ENCODE measurements at places on chromosomes 11 and 22.

DNA sequence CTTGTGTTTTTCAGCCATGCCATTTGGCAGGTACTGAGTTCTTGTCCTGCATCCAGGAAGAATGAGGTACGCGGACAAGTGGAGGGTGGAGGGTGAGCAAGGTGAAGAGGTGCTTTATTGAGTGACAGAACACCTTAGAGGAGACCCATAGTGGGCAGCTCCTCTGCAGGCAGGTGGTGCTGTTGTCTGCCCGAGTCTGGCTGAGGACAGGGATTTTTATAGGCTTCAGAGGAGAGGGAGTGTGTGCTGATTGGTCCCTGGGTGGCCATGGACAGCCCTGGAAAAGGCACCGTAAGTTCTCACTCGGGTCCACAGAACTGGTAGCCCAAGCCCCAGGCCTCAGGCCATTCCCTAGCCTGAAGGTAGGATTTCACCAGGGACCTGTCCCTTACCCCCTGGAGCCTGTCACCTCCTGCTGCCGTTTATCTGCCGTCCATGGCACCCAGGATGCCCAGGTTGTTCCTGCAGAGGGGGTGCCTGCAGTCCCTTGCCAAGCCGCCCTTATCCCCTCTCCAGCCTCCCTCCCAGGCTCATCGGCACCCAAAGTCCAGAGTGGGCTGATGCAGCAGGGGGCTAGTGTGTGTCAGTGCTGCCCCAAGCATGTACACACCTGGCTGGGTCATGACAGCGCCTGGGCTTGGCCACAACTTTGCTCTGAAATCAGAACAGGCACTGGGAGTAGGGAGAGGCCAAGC, 213.6 kb downstream of the LRRC4C start:
- DNase-seq: no peak

DNA sequence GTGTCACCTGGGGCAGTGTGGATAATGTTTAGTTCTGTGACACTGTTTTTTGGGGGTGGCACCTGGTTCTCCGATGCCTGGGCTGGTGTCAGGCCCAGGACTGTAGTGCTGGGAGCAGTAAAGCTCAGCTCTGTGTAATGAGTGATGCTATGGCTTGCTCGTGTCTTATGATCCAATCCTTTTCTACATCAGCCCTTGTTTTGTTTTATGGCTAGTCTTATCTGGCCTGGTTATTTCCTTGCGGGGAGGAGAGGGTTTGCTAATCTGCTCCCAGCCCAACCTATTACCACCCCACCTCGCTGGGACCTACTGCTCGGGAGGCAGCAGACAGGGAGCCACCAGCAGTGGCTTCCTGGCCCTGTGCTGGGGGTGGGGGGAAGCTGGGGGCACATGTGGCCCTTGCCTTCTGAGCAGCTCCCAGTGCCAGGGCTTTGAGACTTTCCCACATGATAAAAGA, 35.0 kb upstream of the TPBGL start:
- DNase-seq: no peak

DNA sequence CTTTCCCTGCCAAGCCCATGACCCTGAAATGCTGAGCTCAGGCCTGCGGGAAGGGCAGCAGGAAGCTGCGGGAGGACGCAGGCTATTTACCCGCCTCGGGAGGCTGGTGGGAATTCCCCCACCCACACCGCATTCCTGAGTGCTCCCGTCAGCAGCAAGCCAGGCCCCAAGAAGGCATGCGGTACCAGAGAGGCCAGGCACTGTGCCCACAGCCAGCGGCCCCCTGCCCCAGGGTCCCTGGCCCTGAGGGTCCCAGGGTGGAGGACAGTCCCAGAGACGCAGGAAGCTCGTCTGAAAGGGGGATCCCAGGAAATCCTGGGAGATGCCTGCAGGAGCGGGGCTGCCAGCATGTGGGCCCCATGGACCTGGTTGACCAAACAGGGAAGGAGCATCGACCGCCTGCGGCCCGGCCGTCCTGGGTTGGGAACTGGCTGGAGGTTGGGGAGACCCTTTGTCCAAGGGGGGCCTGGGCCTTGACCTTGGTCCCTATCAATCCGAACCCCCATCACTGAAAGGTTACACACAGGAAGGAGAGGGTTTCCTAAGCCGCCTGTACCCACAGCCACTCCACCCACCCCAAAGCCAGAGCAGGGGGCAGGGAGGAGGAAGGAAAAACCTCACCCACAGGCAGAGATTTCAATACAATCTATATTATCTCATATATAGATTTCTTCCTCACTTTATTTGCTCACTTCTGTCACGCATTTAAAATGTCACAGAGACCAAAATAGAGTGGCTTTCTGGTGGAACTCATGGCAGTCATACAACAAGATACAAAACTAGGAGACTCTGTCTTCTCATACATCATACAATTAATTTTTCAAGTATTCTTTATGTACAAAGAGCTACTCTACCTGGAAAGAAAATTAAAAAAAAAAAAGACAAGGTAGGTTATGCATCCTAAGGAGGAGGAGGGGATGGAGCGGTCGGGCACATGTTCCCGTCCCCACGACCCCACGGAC, 17.1 kb downstream of the MAFF start:
- peak; percentile 75 for DNase-seq

DNA sequence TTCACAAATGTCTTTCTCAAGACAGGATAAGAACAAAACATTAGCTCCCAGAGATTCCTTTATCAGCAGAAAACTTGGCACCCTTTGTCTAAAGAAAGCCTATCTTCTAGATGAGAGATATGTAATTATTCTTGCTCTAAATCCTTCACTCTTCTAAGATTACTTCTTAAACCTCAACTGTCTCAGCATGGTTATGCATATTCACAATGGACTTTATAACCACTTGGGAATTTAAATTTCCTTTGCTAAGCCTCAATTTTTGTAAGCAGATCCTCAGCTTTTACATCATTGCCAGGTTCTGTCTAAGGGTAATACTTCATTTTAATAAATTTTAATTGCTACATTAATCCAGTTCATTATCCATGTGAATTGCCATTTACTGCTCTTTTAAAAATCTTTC, 433.6 kb upstream of the DDI1 start:
- no peak for DNase-seq

GRCh38 chr11:24755260-24755839, 258.5 kb downstream of the LUZP2 start:
- no peak for DNase-seq

GRCh38 chr22:49203859-49204598, 623.6 kb downstream of the BRD1 start:
- DNase-seq: no peak

GRCh38 chr11:12220305-12220704, 109.9 kb downstream of the MICAL2 start:
- no peak for DNase-seq

DNA sequence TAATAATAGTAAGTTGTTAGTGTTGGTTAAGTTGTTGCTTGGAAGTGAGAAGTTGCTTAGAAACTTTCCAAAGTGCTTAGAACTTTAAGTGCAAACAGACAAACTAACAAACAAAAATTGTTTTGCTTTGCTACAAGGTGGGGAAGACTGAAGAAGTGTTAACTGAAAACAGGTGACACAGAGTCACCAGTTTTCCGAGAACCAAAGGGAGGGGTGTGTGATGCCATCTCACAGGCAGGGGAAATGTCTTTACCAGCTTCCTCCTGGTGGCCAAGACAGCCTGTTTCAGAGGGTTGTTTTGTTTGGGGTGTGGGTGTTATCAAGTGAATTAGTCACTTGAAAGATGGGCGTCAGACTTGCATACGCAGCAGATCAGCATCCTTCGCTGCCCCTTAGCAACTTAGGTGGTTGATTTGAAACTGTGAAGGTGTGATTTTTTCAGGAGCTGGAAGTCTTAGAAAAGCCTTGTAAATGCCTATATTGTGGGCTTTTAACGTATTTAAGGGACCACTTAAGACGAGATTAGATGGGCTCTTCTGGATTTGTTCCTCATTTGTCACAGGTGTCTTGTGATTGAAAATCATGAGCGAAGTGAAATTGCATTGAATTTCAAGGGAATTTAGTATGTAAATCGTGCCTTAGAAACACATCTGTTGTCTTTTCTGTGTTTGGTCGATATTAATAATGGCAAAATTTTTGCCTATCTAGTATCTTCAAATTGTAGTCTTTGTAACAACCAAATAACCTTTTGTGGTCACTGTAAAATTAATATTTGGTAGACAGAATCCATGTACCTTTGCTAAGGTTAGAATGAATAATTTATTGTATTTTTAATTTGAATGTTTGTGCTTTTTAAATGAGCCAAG, 2.7 kb downstream of the NEAT1 start:
- DNase-seq: peak; percentile 80

DNA sequence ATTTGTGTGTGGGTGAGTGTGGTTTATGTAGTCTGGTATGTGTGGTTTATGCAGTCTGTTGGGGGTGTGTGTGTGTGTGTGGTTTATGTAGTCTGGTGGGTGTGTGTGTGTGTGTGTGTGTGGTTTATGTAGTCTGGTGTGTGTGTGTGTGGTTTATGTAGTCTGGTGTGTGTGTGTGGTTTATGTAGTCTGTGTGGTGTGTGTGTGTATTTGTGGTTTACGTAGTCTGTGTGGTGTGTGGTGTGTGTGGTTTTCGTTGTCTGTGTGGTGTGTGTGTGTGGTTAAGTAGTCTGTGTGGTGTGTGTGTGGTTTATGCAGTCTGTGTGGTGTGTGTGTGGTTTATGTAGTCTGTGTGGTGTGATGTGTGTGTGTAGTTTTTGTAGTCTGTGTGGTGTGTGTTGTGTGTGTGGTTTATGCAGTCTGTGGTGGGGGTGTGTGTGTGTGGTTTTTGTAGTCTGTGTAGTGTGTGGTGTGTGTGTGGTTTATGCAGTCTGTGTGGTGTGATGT, 26.2 kb upstream of the PARVG start:
- DNase-seq: peak; percentile 10

- DNase-seq: no peak
Observed at GRCh38 chr11:57772562-57772961, 11.0 kb downstream of the CTNND1 start.

DNA sequence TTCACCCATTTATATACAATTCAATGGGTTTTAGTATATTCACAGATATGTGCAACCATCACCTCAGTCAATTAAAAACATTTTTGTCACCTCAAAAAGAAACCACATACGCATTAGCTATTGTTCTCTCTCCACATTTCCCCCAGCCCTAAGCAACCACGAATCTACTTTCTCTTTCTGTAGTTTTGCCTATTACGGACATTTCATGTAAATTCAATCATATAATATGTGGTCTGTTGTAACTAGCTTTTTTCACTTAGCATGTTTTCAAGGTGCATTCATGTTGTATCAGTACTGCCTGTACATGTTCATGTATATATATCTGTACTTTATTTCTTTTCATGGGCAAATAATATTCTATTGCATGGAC, 104.7 kb upstream of the RRM1 start:
- no peak for DNase-seq

- no peak for DNase-seq
Observed at GRCh38 chr22:23911318-23911980, 17.3 kb downstream of the MIF start.

DNA sequence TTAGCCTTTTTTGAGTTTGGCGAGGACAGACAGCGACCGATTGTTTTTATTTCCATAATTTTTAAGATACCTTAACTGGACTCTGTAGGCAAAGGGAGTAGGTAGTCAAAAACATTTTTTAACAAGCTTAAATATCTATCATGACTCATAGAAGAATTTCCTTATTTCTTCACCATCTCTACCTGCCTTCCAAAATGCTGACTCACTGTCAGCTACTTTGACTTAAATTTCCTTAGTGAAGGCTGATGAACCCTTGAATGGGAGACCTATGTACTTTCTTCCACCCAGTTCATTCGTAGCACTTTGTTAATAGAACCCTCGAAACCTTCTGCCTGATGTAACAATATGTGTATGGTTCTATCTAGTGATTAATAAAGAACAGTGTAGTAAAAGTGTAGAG, 1.1 kb upstream of the MTMR2 start:
- DNase-seq: no peak

DNA sequence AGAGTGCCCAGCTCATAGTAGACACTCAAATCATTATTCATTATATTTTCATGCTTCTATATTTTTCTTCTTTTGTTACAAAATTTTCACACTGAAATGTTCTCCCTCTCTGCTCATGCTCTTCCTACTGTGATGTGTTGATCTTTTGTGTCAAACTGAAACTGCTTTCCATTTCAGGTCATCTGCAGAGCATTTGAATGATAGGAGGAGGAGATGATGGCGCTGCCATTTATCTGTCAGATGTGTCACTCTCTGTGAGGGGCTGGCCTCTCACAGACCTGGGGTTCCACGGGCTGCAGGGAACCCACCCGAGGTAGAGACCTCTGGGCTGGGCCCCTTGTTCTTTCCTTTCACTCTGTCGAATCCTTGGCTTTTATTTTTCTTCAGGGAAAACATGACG, 41.1 kb downstream of the OR10A6 start:
- no peak for DNase-seq

GRCh38 chr11:113663567-113663966, 42.5 kb downstream of the TMPRSS5 start:
- no peak for DNase-seq

DNA sequence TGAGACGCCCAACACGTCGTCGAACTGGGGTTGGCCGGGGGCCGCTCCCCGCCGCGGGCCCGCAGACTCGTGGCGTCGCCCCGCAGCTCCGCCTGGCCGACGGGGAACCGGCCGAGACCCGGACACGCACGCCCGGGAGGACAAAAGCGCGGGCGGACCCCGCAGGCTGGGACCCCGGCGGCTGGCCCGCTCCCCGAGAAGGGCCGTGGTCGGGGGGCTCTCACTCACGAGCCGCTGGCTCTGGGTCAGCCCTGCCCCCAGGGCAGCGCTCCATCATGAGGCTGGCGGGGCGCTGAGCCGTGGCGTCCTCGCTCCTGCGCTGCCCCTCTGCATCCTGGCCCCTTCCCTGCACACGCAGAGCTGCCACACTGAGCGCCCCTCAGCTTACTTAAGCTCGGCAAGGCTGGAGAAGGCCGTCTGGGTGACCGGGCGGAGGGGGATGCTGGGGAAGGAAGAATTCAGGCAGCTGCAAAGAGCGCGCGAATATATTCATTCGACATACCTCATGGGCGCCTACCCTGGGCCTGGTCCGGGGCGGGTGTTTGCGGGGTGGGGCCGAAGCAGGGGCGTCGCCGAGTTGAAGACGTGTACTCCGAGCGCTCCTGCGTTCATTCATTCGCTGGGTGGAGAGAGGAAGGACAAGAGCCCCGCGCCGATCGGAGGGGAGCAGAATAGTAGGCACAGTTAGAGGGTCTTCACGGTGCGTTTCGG, 579 bp upstream of the CYB5R2 start:
- no peak for DNase-seq

DNA sequence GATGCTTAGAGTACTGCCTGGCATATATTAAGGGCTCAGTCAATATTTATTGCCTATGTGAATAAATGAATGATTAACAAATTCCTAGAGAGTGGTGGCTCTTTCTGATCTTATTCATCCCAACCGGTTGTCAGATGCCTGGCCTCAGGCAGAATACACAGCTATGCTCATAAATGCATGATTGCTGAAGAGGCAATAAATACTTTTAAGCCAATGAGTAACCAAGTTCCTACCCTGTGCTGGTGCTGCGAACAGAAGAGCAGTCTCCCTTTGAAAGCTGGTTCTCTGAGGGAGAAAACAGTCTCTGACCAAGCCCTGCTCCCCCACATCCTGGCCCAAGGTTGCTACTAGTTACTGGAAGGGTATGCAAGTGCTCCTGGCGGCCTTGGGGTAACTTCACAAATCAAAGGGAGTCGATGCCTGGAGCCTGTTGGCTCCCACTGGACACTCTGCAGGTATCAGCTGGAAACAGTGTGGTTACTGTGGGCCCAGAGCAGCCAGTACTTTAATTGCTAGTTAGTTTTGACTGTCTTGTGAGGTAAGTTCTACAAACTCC, 2.8 kb downstream of the USH1C start:
- DNase-seq: no peak

Measured in activated CD4-positive, alpha-beta T cell treated with anti-CD3 and anti-CD28 coated beads, Interleukin-2, amount 50 U/mL, for 48 hours (primary cell).